CD4-positive, alpha-beta T cell treated with Interleukin-4 for 1 hour (primary cell): ENCODE measurements at places on chromosomes 5 and 9.

DNA sequence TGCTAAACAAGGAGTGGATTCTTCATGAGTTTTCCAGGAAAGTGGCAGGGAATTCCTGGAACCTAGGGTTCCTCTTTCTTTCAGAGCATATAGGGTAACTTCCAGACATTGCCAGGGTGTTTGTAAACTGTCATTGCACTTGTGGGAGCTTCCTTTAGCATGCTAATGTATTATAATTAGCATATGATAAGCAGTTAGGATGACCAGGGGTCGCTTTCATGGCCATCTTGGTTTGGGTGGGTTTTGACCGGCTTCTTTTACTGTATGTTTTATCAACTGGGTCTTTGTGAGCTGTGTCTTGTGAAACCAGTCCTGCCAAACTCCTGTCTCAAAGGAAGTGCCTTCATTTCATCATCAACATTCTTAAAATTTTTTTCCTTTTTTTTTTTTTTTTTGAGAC is 11.9 kb upstream of the MELK start:
- DNase-seq, result no peak

DNA sequence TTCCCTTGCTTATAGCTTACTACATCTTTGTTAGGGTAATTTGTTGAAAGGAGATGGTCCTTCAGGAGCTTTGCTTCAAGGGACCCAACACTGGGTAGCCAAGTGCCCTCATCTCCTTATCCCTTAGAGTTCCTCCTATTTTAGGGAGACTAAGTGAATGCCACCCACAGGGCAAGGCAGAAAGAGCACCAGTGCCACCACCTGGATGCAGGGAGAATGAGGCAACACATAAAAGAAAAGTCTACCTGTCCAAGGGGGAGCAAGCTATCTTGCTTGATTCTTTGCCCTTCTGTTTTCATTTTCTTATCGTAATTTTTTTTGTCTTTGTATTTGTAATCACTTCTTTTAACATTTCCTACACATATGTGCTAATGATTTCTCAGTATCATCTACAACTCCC is 205.5 kb downstream of the NPR3 start:
- no peak for DNase-seq

DNA sequence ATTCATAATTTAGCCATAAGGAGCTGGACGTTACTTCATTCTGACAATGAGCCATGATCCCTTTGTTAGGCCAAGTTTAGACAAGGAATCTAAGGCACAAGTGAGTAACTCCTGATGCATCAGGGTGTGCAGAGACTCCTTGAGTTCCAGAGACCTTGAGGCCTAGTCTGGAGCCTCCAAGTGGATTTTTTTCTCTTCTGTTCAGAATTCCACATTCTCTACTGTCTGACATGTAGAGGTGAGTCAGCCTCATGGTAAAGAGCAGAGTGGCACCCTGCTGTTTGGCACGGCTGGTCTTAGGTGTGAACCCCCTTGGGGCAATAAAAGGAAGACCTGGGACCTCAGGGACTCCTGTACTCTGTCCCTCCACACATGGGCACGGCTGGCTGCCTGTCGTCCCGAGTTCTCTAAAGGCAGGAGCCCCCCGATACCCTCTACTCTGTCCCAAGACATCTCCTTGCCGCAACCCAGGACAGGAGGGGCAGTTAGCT is 22.0 kb upstream of the TGFBI start:
- no peak for DNase-seq

DNA sequence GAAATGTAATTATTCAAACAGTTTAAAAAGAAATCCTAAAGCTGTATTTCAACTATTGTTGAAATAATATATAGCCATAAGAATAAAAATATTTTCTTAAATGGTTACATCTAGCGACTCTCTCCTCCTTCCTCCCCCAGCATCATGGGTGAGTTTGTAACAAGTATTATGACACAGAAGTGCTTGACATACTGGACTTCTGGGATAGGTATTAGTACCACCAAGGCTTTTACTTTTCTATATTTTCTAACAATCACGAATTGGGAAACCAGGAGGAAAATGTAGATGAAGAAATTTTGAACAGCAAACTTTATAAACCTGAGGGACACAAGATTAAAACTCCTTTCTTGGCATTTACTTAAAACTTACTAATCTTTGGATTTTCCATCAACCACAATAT is 4.4 kb downstream of the RORB start:
- no peak for DNase-seq

- no peak for DNase-seq
Measured at GRCh38 chr9:1362845-1363244, 312.7 kb downstream of the DMRT2 start.

GRCh38 chr9:2290382-2290781 is 275.2 kb downstream of the SMARCA2 start:
- no peak for DNase-seq

GRCh38 chr9:129910628-129911567 is 75.6 kb downstream of the USP20 start:
- peak; percentile 31 for DNase-seq

DNA sequence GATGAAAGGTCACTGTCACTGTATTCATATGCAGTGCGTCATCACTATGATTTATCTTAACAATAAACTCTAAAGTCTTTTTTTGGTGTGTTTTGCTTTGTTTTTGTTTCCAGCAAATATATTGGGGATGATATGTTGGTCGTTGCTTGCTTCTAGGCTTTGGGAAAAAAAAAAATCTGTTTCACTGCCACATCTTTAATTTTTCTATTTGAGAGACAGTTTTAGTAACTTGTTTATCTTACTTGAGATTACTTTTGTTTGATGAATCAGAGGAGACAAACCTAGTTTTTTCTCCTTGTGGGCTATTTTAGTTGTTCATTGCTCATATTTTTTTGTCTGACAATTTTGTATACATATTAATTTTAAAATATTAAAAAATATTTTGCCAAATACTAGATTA is 19.4 kb downstream of the CWC27 start:
- no peak for DNase-seq

- DNase-seq, result peak; percentile 72
Measured at GRCh38 chr5:76544268-76544926, 78.8 kb downstream of the F2RL2 start.

DNA sequence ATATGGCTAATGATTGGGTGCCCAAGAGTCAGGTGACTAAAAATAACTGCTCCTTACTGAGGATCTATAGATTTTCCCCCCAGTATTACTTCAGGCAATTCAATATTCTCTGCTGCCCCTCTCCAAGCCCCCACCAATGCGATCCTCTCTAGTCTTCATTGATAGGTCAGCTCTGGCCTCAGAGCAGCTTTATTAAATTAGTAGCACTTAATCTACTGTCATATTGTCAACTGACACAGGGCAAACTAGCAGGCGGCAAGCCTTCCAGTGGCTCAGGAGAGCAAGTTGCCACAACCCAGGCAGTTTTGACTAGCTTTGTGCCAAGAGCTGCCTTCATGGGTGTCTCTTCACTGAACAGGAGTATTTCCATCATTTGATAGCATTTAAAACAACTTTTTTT is 462.9 kb downstream of the BNC2 start:
- DNase-seq, result no peak

GRCh38 chr5:13910201-13910600 is 34.3 kb downstream of the DNAH5 start:
- DNase-seq, result no peak

DNA sequence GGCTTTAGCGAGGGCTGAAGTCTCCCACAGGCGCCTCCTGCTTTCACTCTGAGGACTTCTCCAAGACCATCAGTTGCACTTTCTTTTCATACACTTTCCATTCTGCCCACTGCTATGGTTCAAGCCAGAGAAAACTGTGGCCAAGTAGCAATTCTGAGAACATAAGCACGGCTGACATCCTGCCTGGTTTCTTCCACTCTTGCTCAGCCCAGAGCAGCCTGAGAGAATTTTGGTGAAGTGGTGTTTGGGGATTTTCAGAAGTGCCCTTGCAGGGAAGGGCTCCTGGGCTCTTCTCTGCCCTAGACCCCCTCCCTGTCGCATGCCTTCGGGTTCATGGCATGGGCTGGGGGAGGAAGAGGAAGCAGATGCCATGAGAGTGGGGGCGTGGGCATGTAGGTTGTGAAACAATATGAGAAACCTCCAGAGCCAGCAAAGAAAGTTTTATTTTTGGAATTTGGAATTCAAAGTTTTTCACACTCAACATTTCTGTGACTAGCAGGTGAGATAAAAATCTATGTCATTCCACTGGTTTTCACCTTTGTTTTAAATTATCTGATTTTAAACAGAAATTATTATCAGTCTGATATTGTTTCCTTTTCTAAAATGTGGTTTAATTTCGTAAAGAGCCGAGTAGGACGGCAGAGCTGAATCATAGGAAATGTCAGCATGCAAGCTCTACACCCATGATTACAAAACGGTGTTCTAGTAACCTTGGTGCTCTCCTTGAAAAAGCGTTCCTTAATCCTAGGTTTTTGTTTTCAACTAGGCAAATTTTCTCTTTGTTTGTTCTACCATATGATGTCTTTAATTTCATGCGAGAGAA is 27.8 kb upstream of the TNFSF8 start:
- peak; percentile 74 for DNase-seq

DNA sequence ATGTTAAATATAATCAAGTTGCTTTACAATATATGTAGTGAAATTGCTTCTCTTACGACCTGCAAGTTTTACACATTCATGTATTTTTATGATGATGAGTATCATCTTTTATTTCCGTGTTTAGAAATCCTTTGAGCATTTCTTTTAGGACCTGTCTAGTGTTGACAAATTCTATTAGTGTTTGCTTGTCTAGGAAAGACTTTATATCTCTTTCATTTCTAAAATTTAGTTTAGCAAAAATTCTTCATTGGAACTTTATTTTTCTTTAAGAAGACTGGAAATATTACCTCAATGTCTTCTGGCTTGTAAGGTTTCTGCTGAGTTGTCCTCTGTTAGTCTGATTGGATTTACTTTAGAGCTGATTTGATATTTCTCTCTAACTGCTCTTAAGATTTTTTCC is 920.9 kb upstream of the CTNND2 start:
- DNase-seq, result no peak

GRCh38 chr5:81631124-81631523 is 119.8 kb downstream of the SSBP2 start:
- peak; percentile 54 for DNase-seq

- no peak for DNase-seq
Measured at GRCh38 chr9:70466976-70467561, 52.6 kb upstream of the KLF9 start.

- no peak for DNase-seq
Measured at GRCh38 chr5:168153876-168154270, 137.6 kb upstream of the WWC1 start.

DNA sequence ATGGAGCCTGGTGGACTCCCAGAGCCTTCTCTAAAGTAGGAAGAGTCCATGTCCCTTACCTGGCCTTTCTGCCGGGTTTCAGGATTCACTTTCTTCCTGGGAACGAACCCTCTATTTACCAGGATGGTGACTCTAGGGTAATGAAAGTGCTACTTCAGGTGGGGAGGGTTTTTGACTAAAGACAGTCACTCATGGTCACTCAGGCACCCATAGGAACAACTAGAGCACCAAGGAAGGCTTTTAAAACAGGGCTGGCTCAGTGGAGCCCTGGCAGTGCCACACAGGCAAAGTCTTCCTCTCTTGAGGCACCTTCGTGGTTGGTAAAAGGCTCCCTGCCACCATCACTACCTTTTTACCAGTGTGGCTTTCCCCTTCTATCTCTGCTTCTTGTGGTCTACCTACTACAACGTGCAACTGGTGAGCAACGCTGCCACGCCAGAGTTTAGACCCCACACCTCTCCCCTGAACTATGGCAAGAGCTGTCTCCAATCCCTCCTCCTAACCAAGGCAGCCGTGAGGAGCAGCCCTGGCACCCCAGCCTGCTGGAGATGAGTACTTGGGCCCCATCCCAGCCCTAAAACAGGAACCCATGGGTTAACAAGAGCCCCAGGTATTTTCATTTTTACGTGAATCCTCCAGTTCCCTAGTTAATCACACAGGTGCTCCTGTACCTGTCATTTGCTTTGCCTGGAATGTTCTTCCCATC is 3.5 kb downstream of the SURF1 start:
- no peak for DNase-seq

DNA sequence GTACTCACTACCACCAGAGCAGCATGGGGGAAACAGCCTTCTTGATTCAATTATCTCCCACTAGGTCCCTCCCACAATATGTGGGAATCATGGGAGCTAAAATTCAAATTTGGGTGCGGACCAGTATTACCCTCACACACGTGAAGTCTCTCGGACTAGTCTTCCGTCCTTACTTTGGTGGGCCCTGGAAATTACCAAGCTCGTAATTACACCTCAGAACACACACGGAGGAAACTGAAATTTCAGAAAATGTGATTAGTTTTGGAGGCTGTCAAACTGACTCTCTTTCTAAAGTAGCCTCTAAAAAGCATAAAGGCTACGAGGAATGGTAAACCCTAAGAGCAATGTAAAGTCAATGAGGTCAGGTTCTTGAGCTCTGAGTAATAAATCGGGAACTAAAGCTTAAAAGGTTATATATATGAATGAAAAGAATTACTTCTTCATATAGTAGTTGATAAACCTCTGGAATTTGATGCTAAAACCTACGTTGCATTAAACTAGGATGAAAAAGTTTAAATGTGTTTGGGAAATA is 842 bp upstream of the FEM1C start:
- no peak for DNase-seq

DNA sequence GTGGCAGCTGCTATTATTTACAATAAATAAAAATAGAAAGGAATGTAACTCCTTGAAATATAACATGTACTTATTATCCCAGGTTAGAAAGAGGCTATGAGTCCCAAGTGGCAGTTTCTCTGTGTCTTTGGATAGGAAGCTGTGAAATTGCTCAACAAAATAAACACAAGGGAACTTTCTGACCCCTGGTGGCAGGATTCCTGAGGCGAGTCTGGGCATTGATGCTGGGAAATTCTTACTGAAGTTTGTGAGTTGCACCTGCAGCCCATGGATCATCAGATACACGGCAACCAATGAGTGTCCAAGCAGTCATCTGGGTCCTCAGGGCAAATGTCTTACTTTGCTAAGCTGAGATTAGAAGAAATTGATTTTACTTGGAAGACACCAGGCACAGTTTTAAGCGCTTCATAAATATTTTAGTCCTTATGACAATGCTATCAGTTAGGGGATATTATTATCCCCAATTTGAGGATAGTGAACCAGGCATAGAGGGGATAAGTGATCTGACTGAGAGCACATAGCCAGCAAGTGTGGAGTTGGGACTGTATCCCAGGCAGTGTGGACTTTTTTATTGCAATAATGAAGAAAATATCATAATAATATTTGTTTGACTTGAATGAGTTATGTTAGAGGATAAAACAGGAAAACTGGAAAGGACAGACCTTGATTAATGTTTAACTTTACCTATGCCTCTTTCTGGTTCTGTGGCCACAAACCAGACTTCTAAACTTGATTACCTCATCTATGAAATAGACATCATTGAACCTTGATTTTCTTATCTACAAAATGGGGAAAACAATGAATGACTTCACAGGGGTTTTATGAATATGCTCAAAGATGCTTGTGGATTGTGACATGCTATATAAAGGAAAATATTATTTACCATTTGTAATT is 265.5 kb upstream of the ADAMTSL1 start:
- DNase-seq, result no peak

DNA sequence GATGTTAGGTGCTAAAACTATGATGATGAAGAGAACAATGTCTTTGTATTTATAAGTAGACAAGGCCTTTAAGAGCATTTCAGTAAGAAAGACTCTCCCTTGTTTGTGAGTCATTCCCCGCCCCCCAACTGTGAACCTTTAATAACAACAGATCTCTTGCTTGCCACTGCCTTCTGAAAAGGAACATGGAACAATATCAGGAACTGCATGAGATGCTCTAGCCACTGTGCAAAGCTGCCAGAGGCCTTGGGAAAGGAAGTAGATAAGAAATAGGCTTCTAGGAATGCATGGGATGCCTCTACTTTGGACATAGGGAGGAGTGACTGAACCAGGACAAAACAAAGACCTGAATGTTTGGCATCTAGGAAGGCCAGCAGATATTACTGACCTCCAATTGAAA is 296.1 kb upstream of the MPDZ start:
- no peak for DNase-seq

- DNase-seq, result peak; percentile 52
Measured at GRCh38 chr9:114339130-114339908, 9.7 kb downstream of the ORM2 start.
